Gastroesophageal sphincter (tissue), 4 donors: ENCODE measurements at places on chromosomes 13 and 19.
A peak's percentile ranks its signal among the peaks of the same experiment; 100 is the strongest.

GRCh38 chr13:73508841-73509240, 450.0 kb downstream of the KLF5 start:
- no peak for ATAC-seq

DNA sequence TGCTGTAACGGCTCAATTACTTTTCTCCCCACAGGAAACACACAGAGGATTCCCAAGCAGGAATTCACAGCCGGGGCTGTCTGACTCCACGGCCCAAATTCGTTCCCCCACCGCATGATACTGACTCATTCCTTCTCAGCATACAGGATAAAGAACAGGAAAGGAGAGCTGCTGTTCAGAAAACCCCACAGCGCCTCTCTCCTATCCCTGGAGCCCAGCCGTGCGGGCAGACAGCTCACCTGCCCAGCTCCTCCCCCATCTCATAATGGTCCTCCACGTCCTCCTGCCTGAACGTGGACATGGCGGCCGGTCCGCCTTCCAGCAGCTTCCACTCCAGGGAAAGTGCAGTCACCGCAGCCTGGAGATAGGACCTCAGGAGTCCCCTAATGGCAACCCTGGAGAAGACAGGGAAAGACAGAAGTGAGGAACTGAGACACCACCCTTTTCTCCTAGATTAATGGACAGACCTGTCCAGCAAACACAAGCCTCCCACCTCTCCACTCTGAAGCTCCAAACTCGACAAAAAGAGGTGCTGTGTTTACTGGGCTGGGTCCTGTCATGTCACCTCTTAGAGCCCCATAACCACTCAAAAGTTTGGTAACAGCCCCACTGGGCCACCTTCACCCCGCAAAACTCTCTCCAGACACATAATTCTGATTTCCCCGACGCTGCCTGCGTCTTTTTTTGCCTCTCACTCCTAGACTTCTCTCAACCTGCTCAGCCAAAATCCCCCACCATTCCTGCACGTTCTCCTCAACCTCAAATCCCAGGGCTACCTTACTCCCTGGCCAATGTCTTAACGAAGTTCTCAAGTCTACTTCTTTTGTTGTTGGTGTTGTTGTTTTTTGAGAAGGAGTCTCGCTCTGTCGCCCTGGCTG, 1.2 kb downstream of the DAPK3 start:
- ATAC-seq: no peak

- ATAC-seq: no peak
Observed at GRCh38 chr13:74930402-74931165, 551.4 kb downstream of the TBC1D4 start.

DNA sequence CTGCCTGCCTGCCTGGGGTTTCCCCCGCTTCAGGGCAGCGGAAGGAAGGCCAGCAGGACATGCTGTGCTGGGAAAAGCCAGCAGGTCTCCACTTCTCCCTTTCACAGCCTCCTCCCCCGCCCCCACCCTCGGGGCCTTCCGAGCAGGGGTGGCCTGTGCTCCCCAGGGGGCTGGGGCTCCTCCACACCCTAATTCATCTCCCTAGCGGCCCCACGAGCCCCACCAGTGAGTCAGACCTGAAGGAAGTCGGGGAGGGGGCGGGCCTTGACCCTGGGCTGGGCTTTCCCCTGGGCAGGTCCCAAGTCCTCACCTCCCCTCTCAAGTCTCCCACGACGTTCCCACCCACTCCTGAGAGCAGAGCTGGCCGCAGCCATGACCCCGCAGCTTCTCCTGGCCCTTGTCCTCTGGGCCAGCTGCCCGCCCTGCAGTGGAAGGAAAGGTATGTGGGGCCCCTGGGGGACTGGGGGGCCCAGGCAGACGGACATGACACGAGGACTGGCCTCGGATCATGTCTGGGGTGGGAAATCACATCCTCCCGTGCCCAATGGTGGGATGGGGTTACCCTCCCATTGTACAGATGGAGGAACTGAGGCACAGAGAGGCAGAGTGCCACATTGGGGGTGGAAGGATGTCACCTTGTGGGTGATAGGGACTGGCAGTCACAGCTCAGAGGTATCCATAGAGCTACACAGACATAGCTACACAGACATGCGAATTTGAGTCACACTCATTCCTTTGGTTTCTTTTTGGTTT, at the start of gene EBI3:
EBI3 (plus strand) TSS at position 345 of the 753 bp plus-strand sequence; CDS start at position 373, 28 bp downstream.
- no peak for ATAC-seq

GRCh38 chr13:68993154-68993553, 1114.5 kb upstream of the ATXN8OS start:
- no peak for ATAC-seq

DNA sequence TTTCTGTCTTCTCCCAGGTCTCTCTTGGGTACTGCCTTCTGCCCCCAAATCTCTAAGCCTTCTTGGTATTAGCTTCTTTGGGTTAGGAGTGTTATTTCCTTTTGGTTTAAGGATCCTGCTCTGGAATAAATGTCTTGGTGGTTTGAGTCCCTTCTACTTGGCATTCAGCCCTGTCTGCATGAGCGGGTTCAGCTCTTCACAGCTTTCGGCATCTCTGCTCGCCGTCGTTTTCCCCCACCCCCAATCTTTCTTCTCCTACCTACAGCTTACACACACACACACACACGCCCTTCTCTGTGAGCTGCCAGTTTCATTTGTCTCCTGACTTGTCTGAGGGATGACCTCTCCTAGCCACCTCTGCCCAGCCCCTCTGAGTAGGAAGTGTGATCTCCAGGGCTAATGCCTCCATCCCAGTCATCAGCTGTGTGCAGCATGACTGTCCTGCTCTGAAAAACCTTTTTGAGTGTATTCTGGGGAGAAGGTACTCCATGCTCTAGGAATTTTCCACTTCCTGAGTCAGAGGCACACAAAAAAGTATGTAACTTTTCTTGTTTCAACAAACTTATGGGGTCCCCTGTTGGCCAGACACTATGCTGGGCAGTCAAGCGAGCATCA, 4.7 kb downstream of the CNOT3 start:
- no peak for ATAC-seq

- ATAC-seq: no peak
Observed at GRCh38 chr19:3065675-3066357, 3.5 kb upstream of the TLE5 start.

GRCh38 chr19:39212375-39212742, 8.3 kb upstream of the SYCN start:
- ATAC-seq: no peak

DNA sequence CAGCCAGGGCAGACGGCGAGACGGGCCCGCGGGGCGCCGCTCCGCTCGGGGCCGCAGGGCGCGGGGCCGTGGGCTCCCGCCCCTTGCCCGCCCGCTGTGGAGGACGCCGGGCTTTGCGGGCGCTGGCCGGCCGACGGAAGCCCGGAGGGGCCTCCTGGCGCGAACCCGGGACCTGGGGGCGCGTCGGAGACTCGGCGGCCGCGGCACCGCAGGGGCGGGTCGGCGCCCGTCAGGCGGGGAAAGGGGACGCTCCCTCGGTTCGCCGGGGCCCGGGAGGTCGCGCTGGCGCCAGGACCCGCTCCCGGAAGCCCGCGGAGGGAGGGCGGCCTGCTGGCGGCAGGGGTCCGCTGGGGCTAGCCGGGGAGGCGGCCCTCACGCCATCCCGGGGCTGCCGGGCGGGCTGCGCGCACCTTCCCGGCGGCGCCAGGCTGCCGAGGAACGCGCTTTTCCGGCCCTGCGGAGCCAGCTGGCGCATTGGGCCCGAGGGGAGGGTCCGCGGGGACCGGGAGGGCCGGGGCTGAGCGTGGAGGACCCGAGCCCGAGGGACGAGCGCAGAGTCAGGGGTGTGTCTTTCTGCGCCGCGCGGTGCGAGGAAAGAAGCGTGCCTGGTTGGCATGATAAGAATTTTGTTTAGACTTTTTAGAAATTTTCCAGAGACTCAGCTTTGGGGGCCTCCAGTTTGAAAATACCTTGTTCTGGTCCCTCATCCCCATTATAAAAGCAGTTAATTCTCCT, 511 bp downstream of the GARRE1 start:
- peak; percentile 71 for ATAC-seq

DNA sequence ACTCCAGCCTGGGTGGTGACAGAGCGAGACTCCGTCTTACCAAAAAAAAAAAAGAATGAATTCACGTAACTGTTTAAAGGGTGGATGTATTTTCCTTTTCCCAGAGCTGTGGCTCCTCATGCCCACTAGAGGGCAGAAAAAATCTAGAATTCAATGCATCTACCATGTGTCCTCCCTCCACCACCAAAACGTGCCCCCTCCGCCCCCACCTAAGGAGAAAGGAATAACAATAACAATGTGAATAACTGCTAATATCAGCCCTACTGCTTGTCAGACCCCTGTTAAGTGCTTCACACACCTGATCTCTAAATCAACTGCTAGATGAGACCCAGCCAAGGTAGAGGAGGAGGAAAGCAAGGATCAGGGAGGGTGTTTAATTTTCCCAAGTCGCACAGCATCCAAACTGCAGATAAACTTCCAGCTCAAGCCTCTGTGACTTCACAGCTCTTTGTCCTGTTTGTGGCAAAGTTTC, 20.2 kb upstream of the PNMA8B start:
- ATAC-seq: no peak

DNA sequence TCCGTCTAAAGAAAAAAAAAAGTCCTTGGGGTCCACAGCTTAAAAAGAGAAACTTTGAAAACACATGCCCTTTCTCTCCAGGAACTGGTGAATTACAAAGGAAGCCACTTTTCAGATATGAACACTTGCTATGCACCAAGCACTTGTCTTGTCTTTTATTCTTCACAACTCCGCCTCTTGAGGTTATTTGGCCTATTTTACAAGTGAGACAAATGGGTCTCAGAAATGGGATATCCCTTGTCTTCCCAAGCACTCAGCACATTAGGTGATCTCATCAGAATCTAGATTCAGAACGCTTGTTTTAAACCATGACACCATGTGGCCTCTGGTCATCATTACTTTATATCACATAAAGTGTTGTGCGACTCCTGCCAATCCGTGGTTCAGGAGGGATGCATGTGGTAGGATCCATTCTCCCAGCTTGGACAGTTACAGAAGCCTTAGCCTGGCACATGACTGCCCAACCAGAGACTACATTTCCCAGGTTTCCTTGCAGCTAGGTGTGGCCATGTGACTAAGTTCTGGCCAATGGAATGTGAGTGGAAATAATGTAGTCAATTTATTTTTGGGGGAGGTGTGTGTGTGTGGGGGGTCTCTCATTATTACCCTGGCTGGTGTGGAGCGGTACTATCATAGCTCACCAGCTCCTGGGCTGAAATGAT, 13.9 kb downstream of the TSKS start:
- no peak for ATAC-seq

- peak; percentile 78 for ATAC-seq
Observed at GRCh38 chr13:27130223-27130978, 41.2 kb downstream of the USP12 start.

DNA sequence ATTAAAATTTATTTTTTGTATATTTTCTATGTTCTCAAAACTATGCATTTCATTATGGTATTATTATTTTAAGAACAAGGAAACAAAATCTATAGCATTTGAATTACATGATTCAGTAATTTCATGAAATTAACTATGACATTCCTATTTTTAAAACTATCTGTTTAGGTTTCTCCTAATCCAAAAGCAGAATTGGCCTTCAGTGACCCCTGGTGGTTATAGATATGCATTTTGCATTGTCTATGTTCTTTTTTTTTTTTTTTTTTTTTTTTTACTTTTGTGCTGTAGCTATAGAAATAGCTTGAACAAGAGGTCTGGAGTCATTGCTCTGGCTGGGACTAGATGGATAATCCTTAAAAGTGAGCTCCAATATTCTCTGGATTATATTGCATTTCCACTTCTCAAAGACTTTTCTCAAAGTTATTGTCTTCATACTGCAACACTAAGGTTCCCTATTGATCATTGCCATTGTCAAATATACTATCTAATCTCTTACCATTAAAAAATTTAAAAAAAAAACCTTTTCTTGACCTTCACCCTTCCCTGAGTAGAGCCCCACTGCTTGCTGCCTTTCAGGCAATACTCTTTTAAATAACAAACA, 15.9 kb upstream of the DNAJC3 start:
- ATAC-seq: no peak

GRCh38 chr19:11538232-11539036, at the start of gene CNN1:
CNN1 (plus strand) TSS chr19:11538851; CDS start chr19:11538928, 77 bp downstream.
- peak; percentile 80 for ATAC-seq

DNA sequence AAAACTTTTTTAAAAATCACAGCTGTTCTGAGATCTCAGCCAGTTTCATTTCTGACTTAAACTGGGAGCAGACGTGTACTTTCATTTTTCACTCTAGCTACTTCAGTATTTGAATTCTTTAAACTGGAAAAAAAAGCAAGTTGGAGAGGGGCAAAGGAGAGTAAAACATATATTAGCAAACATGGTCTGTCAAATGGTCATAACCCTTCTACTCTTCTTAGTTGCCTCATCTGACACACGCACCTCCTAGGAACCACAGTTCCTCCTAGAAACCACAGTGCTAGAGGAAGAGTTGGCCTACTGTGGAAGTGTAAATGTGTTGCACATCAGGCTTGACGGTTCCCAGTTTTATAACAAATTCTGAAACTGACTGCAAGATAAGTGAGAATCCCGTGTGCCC, 47.2 kb downstream of the TM9SF2 start:
- ATAC-seq: no peak

DNA sequence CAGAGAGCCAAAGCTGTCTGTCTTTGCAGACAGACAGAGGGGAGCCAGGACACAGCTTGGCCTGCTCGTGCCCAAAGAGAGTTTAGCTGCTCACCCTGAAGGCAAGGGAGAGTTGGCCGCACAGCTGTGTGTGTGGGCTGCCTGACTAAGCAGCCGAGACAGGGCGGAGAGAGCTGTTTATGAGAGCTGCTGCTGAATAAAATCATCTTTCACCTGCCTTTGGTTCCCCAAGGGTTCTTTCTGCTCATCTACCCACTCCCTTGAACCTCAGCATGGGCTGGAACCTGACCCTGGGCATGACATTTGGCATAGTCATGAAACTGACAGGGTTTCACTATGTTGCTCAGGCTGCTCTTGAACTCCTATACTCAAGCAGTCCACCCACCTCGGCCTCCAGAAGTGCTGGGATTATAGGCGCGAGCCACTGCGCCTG, 98.2 kb downstream of the RBM26 start:
- no peak for ATAC-seq

DNA sequence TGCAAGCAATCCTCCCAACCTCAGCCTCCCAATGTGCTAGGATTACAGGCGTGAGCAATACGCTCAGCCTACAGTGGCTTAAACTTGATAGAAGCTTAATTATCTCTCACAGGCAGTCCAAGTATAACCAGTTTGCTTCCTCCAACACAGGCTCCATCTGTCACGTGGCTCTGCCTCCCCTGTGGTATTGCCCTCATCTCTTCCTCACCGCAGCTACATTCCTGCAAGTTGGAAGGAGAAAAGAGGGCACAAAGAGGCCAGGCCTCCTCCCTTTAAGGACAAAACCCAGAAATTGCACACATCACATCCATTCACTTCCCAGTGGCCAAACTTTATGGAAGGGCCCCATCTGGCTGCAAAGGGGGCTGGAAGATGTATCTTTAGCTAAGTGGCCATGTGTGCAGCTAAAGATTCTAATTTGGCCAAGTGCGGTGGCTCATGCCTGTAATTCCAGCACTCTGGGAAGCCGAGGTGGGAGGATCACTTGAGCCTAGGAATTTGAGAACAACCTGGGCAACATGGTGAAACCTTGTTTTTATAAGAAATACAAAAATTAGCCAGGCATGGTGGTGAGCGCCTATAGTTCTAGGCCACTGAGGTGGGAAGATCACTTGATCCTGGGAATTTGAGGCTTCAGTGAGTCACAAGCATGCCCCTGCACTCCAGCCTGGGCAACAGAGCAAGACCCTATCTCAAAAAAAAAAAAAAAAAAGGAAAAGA, 3.1 kb upstream of the SDHAF1 start:
- ATAC-seq: no peak
